ENCODE measurements at places on chromosomes 6 and 20.

GRCh38 chr20:32368925-32369324 lies 10.8 kb downstream of the ASXL1 start:
- DNase-seq, result no peak

DNA sequence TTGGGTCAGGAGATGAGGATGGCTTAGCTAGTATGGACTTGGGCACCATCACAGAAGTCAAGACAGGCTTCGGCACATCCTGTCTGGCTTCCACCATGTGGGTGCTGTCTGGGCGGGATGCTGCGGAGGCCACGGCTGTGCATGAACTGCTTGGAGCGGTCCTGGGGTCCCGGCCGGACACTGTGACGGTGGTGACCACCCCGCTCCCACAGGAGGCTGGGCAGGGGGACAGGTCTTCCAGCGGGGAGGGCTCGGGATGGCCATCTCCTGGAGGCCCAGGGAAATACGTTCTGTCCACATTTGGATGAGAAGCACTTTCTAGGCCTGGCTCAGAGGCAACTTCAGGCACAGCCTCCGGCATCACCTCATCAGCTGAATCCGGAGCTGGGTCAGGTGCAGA lies 32.1 kb upstream of the TCFL5 start:
- DNase-seq, result no peak

DNA sequence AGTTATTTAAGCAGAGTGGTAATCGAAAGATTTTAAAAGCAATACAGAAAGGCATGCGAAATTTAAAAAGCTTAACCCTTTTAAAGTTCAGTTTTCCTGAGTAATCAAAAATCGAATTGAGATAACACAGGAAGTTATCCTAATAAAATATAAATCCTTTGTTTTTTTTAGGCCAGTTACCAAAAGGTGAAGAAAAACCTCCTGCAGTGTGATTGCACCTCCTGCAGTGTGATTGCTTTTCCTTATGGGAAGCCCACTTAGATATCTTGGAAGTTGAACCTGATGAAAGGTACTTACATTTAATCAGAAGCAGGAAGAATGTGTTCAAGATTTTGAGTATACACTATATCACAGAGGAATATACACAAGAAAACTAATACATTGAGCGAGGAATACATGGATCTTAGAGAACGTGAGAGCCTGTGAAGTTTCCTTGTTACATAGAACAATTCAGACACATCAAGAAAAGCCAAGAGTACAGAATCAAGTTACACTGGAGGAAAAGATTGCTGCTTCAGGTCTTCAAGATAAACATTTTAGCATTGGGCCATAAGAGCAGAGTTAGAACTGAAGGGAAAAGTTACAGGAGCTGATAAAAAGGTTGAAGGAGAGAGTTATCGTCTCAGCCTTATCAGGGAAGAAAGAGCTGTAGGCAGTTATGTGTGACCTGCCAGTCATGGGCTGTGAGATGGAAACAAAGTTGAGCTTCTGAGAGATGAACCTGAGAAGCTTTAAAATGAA lies 7.7 kb upstream of the TMEM181 start:
- DNase-seq, result no peak

DNA sequence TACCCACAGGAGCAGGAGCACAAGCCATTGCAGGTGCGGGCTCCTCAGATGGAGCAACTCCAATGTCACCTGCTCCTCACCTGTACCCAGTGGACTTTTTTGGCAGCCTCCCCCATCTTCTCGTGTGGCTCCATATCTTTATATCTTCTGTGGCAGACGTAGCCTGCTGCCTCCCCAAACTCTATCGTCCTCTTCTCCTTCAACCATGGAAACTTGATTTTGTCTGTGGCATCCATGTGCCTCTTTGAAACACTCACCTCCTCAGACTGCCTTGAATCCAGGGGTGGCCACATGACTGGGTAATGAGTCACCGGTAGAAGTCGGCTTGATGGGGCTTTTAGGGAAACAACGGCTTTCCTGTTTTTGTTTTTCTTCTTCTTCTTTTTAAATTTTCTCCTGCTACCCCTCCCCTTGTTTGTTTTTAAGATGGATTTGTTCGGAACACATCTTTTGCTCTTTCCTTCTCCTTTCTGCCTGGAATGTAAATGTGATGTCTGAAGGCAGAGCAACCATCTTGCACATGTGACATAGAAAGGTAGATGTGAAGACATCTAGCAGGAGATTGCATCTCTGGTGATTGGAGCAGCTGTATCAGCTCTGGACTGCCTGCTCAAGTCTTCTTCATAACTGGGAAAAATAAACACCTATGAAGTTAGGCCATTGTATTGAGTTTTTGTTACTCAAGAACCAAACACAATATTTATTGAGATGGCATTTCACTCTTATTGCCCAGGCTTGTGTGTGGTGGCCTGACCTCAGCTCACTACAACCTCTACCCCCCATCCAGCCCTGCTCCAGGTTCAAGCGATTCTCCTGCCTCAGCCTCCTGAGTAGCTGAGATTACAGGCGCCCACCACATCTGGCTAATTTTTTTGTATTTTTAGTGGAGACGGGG lies 69.9 kb upstream of the DDR1 start:
- DNase-seq, result no peak

DNA sequence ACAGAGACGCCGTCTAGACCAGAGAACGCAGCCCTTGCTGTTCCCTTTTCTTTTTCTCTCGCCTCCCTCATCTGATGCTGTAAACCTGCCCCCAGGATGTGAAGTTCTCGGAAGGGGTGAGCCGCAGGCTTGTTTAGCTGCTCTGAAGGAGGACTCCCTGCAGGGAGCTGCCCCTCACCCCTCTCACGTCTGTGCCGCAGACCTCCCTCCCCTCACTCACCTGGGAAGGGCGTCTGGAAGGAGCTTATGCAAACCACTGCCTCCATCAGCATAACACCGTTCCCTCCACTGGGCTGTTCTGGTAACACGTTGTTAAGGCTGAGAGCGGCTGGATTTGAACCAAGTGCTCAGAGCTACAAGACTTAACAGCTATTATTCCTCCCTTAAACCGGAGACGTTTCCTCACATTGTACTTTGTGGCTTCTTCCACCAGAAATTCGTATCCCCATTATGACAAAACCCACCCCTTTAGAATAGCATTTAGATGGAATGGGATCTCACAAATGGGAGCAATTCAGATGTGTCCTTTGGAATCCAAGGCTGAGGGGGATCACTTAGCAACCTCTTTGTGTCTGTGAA lies 99.8 kb downstream of the SMOC2 start:
- no peak for DNase-seq

- DNase-seq, result no peak
Measured at GRCh38 chr20:5070081-5070480, 49.7 kb downstream of the PCNA start.

DNA sequence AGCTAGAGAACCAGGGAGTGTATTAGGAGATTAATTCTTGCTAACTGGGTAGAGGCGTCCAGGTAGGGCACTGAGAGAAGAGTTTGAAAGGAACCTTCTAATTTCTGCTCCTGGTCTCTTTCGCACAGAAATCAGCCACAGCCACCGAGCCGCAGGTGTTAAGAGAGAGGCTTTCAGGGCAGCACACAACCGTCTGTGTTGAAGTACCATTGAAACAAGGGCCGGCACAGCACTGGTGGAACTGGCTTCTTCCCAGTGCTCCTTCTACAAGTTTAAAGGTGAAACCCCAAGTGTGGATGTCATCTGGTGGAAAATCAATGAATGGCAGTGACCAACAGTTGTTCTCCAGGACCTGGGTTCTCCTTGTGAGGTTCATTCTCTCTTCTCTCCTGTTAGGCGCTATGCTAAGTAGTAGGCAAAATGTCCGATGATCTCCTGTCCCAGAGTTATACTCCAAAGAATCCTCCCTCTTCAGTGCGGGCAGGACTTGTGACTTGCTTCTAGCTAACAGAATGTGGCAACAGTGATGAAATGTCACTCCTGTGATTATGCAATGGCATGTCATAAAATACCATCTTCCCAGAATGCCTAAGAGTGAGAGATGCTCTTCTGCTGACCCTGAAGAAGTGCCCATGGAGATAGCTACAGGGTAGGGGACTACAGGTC lies 15.0 kb upstream of the RIN2 start:
- DNase-seq, result no peak

DNA sequence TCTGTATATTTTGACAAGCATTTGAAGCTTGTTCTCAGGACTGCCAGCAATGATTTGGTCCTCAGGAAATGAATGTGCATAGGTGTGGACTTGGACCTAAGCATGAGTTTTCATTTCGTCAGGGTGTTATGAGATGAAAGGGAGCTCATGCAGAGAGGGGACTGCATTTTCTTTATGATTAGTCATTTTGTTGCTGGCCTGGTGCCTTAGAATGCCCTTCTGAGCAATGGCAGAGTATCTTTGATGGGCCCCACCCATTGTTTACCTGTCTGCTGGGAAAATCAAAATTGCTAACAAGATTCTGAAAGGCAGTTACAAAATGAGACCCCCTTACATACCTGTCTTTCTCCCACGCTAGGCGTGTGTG lies 51.5 kb upstream of the MTHFD1L start:
- no peak for DNase-seq

GRCh38 chr6:91705646-91706045 lies 1118.8 kb upstream of the MAP3K7 start:
- no peak for DNase-seq

DNA sequence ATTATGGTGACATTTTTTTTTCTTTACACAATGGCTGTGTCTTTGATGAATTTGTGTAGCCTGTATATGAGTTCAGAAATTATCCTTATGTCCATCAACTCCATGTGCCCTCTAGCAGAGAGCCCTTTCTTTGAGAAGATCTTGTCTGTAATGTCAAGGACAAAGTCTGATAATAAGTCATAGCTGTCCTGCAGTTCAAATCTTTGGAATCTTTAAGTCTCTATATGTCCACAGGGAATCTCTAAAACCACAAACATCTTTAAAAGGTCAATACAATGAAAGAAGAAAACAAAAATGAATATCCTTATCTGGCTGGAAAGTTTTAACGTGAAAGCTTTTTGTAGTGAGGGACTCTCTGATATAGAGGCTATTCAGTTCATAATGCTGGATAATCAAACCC lies 16.9 kb upstream of the TMEM14A start:
- DNase-seq, result no peak

- no peak for DNase-seq
Measured at GRCh38 chr20:8616792-8617191, 452.1 kb upstream of the PLCB4 start.

DNA sequence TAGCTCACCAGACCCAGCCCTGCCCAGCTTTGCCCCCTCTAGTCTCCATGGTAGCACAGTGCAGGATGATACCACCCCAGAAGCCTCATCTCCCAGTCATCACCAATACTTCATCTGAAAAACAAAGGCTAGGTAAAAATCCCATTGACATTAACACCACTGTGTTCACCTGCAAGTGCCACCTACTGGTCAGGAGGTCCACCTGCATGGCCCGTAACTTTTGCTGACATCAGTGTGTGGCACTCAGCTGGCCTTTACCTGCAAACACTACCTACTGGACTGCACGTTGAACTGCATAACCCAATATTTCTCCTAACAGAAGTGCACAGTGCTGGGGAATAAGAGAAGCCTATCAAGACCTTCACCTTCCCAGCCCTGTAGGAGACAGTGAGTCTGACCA lies 234.7 kb upstream of the ADGRB3 start:
- no peak for DNase-seq

DNA sequence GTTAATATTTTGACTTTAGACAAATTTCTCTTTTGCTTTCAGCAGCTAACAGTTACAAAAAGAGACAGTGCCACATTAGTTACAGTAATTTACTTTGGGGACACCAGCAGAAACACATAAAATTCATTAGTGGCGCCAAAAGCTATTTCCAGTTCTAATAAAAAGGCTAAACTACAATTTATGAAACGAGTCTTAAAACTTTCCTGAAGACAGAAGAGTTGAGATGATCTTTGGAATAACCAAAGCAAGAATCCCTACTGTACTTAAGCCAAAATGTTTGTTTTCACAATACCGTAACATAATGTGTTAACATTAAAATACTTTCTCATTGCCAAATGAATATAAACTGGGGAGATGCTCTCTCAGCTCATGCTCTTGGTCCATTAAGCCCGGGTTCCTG lies 350.2 kb upstream of the AGPAT4 start:
- no peak for DNase-seq

DNA sequence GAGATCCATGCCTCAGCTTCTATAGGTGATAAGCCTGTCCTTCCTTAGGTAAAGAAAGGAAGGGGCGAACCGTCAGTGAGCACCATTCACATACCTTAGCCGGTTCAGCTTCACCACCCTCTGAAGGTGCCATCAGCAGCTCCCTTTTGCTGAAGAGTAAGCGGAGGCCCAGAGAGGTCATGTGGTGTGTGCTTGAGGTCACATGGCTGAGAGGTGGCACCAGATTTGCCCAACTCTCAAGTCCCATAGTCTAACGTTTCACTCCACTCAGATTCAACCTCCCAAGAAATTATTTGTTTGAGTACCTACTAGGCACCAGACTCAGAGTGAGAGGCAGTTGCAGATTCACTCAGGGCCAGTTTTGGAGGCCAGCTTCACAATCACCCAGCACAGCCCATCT lies 18.5 kb upstream of the RSPO4 start:
- no peak for DNase-seq

- DNase-seq, result no peak
Measured at GRCh38 chr20:58492795-58493524, 22.2 kb downstream of the APCDD1L start.

- DNase-seq, result no peak
Measured at GRCh38 chr6:52297433-52297832, 12.9 kb upstream of the MCM3 start.

- no peak for DNase-seq
Measured at GRCh38 chr6:111576291-111576690, 29.4 kb downstream of the TRAF3IP2 start.

- DNase-seq, result no peak
Measured at GRCh38 chr6:44667226-44667625, 279.7 kb downstream of the CDC5L start.

- no peak for DNase-seq
Measured at GRCh38 chr6:140833408-140833807, 1299.3 kb upstream of the GJE1 start.

DNA sequence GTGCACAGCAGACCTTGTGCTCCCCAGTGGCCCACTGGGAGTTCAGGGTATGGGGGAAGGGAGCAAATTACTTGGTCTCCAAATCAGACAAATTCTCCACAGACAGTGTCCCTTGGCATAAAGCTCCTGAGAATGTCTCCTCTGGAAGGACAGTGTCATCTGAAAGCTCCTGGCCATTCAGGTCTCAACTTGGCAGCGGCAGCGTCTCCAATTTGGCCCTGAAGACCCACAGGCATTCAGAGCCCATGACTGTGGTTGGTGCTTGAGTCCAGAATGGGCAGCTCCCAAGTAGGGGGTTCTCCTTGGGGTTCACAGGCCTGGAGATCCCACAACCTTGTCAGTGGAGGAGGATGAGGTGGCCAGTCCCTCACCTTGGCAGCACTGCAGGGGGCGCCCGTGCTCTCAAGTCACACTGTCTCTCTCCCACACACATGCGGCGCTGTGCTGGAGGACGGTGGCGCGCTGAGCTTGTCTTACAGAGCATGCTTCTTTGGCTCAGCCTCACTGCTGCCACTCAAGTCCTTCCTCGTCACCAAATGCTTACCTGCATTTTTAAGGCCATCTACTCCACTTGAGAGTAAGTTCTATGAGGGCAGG lies 20.7 kb downstream of the DYNLRB1 start:
- DNase-seq, result no peak

All from activated CD4-positive, alpha-beta T cell treated with anti-CD3 and anti-CD28 coated beads, Interleukin-2, amount 50 U/mL, for 24 hours (primary cell).